Stimulated activated CD8-positive, alpha-beta memory T cell treated with anti-CD3 and anti-CD28 coated beads, Interleukin-4, amount 100 ng/mL, for 1 hour (primary cell): ENCODE measurements at places on chromosomes 2 and 18.

DNA sequence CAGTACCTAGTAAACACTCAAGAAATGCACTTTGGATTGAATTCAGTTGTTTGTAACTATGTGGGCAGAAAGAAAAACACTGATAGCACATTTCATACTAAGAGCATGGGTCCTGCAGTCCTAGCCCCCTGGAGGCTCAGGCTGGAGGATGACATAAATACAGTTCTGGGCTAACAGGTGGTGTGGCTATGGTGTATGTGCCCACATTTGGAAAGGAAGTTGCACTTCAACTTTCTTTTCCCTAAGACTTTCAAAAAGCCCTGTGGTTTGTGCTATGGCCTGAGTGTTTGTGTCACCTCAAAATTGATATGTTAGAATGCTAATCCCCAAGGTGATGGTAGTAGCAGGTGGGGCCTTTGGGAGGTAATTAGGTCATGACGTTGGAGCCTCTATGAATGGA is 218.2 kb downstream of the CDCA7 start:
- DNase-seq = no peak

GRCh38 chr2:171793691-171794678 is 100.1 kb downstream of the SLC25A12 start:
- DNase-seq = no peak

DNA sequence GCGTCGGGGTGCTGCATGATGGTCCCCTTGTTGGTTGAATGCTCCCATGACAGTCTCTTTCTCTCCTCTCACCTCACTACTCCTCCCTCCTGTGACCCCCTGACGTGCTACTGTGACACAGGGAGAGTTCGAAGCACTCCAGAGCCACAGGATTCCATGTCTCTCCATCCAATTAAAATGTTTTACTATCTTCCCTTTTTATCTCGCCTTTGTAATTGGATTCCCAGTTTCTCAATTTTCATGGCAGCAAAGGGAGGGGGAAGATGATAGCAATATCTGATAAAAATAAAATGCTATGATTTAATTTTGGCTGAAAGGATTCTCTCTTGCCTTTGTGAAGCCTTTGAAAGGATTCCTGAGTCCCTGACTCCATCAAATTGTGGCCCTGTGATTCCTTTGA is 271.9 kb upstream of the SLC14A2 start:
- no peak for DNase-seq

- no peak for DNase-seq
Observed at GRCh38 chr18:51011709-51012108, 18.3 kb upstream of the SMAD4 start.

- peak; percentile 18 for DNase-seq
Observed at GRCh38 chr2:159903443-159904126, 105.6 kb upstream of the CD302 start.

- no peak for DNase-seq
Observed at GRCh38 chr18:8114480-8114879, 494.8 kb upstream of the RAB12 start.

DNA sequence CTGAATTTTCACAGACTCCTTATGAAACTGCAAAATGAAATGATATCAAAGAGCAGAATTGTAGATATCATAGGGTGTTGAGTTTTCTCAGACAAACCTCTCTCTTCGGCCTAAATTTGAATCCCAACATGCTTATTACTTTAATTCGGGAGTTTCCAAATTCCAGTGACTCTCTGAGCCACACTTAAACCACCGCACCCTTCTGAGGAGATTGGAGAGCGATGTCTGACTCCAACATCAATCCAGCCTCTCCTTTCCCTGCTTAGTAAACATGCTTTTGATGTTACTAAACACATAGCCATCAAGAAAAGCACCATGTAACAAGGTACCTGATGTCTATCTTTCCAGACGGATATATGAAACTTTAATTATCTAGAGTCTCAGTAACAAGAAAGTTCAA is 103.1 kb upstream of the ARHGAP28 start:
- no peak for DNase-seq

DNA sequence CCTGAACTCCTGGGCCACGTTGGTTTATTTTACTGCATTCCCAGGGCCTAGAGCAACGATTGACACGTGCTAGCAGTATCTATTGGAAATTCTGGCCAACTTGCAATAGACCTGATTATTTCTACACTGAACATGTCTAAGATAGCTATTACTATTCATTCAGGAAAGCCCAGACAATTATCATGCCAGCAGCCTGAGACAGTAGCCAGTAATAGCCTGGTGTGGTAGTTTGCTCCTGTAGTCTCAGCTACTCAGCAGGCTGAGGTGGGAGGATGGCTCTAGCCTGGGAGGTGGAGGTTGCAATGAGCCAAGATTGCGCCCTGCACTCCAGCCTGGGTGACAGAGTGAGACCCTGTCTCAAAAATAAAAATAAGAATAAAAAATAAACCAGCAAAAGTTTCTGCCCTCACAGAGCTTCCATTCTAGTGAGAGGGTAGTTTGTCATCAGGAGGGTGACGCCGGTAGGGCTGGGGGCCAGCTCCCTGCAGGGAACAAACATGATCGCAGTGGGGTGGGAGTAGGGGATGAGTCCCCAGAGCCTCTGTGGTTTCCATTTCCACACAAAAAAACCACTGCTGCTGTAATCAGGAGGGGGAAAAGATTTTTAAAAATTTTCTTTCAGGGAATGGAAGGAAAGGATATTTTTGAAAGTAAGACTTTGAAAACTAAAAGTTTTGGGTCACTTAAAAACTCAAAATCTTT is 4.3 kb downstream of the CASP8 start:
- no peak for DNase-seq

GRCh38 chr2:219701847-219702634 is 74.6 kb downstream of the SLC4A3 start:
- no peak for DNase-seq

- DNase-seq = no peak
Observed at GRCh38 chr18:7155092-7155491, 37.5 kb upstream of the LAMA1 start.

GRCh38 chr18:74353169-74353775 is 37.6 kb downstream of the C18orf63 start:
- DNase-seq = peak; percentile 30

DNA sequence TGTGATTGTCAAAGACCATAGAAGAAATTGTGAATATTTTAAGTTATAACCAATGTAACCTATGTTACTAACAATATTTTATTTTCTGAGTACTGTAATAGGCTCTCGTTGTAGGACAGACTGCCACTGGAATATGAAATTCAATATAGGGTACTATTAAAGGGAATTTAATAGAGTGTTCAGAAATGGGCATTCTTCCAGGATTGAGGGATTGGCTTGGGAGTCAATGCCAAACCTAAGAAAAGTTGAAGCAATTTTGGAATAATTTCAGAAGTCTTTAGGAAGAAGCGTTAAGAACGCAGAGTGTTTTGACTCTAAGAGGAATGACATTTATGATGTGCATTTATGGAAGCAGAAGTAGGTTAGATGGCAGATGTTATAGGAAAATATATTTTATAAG is 79.0 kb downstream of the ACVR2A start:
- no peak for DNase-seq

DNA sequence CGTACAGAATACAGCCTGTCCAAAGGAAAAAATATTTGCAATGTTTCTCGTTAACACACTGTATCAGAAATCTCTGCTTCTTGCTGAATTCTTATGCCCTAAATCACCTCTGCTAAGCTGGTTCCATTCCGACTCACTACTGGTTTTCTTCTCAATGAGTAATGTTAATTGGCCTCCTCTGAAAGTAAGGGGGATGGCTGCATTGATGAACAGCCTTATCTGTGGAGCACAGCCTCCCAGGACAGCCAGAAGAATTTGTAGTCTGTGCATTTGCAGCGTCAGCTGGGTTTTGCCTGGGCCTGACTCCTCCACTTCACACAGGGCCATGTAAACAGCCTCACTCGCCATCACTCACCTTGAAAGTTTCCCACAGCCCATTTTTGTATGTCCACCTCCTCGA is 127.7 kb downstream of the RNF152 start:
- no peak for DNase-seq

GRCh38 chr2:108943751-108944150 is 45.3 kb downstream of the EDAR start:
- no peak for DNase-seq

- no peak for DNase-seq
Observed at GRCh38 chr18:25651553-25651952, 299.6 kb upstream of the ZNF521 start.

DNA sequence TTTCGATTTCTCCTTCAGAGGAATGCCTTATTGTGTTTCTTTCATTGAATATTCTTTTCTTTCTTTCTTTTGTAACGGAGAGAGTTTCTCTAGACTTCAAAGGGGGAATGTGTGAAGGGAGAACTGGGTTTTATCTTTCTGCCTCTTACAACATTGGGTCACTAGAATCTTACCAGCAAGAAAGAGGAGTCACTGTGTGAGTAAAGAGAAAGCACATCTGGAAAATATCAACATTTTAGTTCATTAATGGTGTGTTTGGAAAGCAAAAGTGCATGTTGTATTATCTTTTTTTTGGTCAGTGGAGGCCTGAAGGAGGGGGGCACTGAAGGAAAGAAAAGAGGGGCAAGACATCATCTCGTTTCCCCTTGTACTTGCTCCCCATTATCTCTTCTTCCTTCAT is 86.6 kb upstream of the THOC1 start:
- no peak for DNase-seq

DNA sequence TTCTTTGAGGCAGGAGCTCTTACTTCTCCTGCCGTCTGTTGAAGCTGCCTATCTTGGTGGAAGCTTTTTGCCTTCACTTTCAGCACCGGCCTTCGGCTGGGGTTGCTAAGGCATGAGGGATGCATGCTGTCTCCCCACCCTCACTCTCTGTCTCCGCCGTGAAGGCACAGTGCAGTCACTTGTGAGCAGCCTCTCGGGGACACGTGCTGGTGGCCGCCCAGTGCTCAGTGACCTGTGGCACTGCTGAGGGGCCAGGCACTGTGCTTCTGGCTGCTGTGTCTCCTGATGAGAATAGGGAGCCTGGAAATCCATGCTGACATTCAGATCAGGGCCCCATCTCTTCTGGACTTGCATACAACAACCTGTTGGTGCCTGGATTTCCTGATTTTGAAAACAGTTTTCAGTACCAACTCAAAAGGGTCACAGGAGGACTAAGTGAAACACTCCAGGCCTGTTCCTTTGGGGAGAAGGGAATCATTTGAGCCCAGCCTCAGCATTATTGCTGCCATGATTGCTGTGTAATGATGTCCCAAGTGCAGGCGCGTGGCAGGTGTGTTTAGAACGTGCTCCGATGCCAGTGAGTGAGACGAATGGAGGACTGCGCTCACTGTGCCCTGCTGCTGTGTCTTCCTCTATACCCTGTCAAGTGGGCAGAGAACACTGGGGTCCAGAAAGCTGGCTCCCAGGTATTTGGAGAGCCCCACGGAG is 218.1 kb downstream of the SEPTIN10 start:
- DNase-seq = no peak

DNA sequence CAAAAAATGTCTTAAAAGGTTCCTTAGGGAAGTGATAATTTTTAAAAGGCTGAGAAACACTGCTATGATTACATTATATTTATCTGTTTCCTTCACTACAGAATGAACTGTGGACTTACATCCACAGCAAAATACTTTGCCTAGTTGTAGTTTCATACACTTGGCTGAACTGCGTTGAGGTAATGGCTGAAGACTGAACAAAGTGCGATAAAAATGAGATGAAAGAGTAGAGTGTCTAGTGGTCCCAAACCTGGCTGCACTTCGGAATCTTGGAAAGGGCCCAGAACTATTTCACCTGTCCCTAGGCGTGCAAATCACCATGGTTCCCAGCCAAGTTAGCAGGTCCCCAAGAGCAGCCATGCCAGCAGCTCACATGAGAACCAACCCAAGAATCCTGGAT is 18.2 kb upstream of the IHH start:
- DNase-seq = no peak

DNA sequence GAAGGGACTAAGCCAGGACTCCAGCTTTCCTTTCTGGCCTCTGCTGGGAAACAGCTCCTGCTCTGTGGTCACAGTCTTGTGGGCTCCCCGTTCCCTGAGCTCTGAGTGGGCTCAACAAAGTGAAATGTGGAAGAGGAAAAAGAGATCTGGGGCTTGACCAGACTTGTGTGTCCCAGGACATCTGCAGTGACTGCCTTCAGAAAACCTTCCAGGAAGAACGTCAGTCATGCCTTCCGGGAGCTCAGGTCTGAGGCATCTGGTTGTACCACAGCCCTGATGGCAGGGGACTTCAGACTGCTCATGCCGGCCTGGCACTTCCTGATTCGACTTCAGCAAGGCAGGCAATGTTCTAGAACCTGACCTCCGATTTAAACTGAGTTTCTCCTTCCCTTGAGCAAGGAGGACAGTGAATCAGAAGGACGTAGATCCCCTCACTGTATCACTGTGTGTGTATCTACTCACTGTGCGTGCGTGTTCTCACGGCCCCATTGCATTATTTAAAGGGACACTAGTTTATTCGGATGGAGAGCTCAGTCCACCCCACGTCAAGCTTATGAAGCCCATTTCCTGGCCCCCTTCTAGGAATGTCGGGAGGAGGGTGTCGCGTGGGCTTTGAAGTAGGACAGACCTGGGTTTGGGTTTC is 548 bp upstream of the FBLN7 start:
- no peak for DNase-seq

DNA sequence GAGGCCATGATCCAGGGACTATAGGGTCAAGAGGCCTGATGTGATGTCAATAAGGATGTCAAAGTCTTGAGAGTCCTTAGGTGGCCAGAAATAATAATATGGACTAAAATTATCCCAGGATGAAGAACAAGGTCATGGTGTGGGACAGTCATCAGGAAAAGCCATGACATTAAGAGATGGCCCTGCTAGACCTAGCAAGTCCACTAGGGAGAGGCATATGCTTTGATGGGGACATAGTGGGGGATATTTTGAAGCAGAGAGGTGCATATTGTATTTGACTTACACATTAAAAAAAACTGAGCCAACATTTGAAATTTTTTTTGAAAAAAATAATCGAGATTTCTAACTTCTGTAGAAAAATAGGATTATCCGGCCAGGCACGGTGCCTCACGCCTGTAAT is 53.3 kb upstream of the CXCR4 start:
- DNase-seq = no peak

GRCh38 chr2:160492401-160493226 is 993 bp downstream of the RBMS1 start:
- DNase-seq = peak; percentile 27

GRCh38 chr18:36015629-36016028 is 43.1 kb downstream of the RMP24 start:
- no peak for DNase-seq

- no peak for DNase-seq
Observed at GRCh38 chr2:48343571-48344440, 186.1 kb upstream of the STON1 start.

- no peak for DNase-seq
Observed at GRCh38 chr18:10416065-10416464, 38.4 kb upstream of the APCDD1 start.

DNA sequence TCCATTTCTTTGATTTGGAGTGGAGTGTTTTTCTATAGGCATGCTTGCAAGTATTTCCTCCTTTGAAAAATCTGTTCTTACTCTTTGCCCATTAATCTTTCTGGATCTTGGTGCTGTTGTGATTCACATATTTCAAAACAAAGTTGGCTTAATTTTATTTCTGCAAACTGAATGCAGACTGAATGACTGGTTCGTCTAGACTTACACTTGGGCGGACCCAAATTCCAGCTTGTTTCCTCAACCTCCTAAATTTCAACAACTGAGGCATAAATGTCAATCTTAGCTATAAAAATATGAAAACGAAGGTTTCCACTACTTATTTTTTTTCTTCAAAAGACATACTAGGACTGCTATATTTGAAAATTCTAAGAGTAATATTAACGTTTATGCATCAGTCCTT is 59.0 kb downstream of the ANKRD44 start:
- no peak for DNase-seq
